ENCODE measurements at places on chromosomes 1 and 21.
A peak's percentile ranks its signal among the peaks of the same experiment; 100 is the strongest.

DNA sequence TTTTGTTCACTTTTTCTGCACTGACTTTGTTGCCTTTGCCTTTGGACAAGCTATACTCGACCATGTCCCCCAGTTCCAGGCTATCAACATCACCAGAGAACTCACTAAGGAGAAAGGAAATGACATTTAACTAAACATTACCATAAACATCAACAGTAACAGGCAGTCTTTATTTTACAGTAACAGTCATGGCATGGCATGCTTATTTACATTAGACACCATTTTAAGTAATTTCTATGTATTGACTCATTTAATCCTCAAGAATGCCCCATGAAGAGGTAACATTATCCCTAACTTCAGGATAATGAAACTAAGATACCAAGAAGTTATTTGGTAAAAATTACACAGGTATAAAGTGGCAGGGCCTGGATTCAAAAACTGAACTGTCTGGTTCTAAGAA lies 8.7 kb upstream of the NRAS start:
- no peak for DNase-seq

DNA sequence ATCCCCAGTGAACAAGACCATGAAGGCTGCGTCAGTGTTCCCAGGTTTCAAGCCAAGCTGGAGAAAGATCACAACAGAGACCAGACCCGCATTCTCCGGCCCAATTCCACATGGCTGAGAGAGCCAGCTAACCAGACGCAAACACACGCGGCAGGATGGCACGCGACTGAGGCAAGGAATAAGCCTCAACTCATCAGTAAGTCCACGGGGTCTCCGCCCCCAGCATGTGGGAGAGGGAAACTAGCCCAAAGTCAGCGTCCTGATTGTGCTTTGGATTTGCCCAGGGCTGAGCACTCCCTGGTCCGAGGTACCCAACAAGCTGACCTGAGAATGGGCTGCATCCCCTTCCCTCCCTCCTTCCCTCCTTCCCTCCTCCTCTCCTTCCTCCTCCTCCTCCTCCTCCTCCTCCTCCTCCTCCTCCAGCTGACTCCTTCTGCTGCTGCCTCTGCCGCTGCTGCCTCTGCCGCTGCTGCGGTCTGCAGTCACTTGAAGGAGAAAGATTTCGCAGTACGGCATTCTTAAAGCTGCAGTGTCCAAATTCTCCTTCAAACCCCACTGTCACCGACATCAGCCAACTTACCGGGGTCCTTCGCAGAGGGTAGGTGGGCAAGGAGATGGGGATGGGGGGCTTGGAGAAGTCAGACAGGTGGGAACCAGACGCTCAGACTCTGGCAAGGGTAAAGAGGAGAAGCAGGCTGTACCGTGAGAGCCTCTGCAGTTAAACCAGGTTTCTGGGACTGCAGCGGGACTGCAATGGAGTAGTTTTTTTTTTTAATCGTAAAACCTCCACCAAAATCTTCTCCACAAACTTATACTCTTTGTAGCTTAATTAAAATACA lies 33.0 kb upstream of the H6PD start:
- no peak for DNase-seq

DNA sequence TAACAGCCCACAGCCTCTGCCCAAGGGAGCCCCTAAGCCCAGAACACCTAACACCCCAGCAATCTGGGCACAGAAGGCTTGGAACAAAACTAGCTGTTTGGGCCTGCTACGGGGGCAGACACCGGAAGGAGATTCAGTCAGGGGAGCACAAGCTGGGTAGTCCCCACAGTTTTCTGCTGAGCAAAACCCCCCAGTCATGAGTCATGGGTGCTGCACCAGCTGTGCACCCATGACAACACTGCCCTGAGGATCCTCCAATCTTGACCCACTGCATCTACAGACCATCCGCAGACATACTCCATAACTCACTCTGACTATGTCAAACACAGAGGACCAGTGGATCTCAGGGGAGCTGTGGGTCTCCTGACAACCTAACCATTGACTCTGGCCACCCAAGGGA lies 105.1 kb downstream of the LRIG2 start:
- DNase-seq = no peak

- no peak for DNase-seq
Measured at GRCh38 chr1:53678938-53679825, 59.8 kb downstream of the GLIS1 start.

DNA sequence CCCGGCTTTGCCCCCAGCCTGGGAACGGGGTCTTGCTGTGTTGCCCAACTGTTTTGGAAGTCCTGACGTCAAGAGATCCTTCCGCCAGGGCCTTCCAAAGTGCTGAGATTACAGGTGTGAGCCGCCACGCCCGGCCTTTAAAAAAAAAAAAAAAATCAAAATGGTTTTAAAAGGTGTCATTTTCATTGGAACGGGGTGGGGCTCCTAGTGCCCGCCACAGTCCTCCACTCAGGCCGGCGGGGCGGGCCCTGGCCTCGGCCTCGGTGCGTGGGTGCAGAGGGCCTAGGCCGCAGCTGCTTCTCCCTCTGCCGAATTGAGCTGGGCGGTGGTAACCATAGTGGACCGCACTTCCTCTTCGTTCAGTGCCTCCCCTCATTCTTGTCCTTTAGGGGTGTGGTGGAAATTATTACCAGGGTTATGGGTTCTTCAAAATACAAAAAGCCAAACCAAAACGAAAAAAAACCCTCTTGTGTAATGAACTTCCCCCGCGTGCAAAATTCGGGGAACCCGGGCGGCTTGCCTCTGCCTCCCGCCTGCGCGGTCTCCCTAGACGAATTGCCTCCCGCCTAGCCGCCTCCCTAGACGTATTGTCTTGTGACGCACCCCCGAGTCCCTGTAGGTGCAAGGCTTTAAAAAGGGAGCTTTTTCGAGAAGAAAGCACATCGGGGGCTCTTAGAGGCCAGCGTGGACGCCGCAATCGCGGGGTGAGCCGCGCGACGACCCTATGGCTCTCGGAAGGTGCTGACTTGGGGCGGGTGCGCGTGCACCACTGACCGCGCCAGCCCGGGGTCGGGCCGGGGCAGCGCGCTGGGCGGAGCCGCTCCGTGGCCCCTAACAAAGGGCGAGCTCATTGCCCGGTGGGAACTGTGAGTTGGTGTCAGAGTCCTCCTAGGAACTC lies 10.5 kb upstream of the SPEN start:
- peak; percentile 67 for DNase-seq

DNA sequence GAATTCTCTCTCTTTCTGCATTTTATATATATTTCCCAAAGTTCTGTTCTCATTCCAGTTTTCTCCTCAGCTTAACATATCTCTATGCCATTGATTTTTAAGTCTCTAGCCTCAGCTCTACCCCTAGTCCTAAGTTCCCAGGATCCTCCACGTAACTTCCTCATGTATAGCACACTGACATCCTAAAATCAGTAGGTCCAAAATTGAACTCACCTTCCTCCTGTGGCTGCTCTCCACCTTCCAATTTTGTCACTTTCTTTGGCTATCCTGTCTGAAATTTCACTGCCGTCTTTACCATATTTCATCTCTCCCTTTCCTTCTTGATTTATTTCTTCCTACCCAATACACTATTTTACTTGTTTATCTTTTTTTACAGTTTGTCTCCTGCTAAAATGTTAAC lies 1.5 kb downstream of the SLAMF6 start:
- no peak for DNase-seq

DNA sequence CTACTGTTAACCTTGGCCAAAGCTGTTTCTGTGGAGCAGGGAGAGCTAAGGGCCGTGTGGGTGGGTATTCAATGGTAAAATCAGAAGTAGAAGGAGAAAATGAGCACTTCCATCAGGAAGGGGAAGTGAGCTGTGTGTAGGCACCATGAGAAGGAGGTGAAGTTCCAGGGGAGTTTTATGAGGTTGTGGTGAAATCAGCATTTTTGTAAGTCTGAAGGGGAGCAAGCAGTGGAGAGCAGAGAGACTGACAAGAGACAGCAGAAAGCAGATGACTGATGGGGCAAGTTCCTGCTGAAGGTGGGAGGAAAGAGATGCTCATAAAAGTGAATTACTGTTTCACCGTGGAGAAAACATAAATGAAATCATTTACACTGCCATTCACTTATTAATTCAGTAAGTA lies 2.7 kb upstream of the GPR88 start:
- no peak for DNase-seq

- DNase-seq = no peak
Measured at GRCh38 chr1:23897083-23897482, 16.1 kb downstream of the CNR2 start.

DNA sequence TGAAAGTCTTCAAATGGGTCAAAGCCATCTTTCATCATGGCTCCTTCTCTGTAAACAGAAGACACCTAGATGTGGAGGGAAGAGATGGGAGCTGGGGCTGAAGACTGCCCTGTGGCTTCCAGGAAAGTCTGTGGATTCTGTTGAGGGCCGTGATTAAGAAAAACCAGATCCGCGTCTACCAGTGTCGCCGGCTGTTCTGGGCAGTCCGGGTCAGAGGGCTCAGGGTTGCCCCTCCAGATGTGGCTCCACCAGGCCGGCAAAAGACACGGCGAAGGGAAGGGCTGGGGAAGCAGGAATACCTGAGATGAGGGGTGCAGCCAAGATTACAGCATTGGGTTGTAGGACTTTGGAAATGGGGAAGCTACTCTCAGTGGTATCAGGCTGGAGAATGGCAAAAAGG lies 162.6 kb downstream of the RHOU start:
- no peak for DNase-seq

GRCh38 chr21:46317710-46318463 lies 5.8 kb downstream of the C21orf58 start:
- no peak for DNase-seq

GRCh38 chr1:227490478-227490877 lies 72.9 kb upstream of the ZNF678 start:
- no peak for DNase-seq

GRCh38 chr1:218211241-218211640 lies 73.9 kb upstream of the RRP15 start:
- no peak for DNase-seq

GRCh38 chr1:165882168-165882837 lies 54.9 kb downstream of the UCK2 start:
- no peak for DNase-seq

DNA sequence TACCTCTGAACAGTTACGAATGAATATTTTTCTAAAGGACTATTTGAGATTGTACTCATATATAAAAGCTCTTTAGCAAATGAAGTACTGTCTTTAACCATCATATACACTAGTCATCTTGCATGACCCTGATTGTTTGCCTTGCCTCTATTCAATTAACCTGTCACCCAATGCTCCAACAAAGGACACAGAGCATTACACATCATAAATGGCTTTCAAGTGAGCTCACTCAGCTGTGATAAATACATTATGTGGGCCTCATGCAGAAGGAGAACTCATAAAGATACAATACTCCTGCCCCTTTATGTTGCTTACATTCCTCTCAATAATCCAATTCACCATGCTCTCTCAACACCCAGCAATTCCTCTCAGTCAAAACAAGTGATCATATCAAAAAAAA lies 993.0 kb upstream of the PRMT6 start:
- DNase-seq = no peak

DNA sequence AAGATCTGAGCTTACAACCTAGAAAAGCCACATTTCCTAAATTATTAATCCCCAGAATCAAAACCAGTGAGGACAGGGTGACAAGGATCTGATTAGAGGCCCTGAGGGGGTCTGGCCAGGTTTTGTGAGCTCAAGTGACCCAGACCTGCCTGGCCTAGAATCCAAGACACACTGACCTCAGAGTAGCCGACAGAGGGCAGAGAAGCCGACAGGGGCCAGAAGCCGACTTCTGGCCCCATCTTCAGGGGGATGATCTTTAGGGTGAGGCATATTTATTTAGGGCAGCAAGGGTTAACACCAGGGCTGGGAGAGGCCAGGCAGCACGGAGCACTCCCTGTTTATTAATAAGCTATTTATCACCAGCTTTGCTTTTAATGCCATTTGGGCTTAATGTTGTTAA lies 45.3 kb downstream of the CASZ1 start:
- no peak for DNase-seq

GRCh38 chr1:105556266-105556665 lies 1500.2 kb upstream of the PRMT6 start:
- no peak for DNase-seq

All from activated CD4-positive, alpha-beta memory T cell treated with anti-CD3 and anti-CD28 coated beads, Interleukin-2, amount 10 ng/mL, durations not matched to agents 7 days and 5 days (primary cell).